ENCODE measurements at places on chromosomes 12 and 14.

- no peak for DNase-seq
Measured at GRCh38 chr12:50542448-50542847, 37.7 kb downstream of the DIP2B start.

- DNase-seq: no peak
Measured at GRCh38 chr12:106917503-106917902, 38.2 kb upstream of the TMEM263 start.

GRCh38 chr12:122235741-122236140 lies 9.9 kb upstream of the DIABLO start:
- no peak for DNase-seq

- DNase-seq: no peak
Measured at GRCh38 chr14:80150301-80150700, 61.0 kb downstream of the DIO2 start.

- DNase-seq: peak; percentile 88
Measured at GRCh38 chr14:75566321-75566720, 12.1 kb upstream of the FLVCR2 start.

DNA sequence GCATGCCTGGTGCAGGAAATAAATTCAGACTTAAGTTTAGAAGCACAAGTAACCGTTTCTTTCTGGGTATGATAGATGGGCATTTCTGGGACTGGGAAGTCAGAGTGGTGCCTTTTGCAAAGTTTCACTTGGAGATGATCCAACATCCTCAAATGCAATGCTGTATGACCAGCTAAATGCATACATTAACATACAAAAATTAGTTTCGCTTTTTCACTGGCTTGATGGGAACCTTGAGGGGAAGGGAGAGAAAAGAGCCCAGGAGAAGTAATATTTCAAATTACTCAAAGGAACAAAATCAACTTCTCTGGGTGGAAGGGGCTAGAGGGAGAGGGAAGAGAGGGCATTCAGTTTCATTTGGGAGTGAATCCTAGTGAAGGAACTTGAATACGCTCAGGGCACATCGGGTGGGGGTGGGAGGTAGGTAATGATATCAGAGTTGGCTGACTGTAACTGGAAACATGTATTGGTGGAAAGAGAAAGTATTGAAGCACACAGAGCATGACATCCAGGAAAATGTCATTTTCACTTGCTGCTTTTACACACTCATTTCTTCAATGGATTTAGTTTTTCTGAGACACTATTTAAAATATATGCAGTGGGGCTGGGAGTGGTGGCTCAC lies 175.5 kb downstream of the PTPRO start:
- no peak for DNase-seq

DNA sequence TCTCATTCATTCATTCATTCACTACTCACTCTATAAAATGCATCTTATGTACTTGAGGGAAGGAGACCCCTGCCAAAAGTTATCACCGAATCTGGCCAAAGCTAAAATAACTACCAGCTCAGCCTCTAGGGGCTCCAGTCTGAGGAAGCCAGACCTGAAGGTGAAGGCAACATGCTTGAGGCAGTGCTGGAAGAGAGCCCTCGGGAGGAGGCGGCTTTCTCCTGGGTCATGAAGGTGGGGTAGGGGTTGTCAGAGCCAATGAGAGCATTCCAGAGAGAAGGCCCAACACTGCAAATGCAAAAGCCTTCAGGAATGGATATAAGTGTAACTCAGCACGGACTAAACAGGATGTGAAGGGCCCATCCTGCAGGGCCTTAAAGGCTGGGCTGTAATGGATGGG lies 62.4 kb downstream of the GSC start:
- no peak for DNase-seq

DNA sequence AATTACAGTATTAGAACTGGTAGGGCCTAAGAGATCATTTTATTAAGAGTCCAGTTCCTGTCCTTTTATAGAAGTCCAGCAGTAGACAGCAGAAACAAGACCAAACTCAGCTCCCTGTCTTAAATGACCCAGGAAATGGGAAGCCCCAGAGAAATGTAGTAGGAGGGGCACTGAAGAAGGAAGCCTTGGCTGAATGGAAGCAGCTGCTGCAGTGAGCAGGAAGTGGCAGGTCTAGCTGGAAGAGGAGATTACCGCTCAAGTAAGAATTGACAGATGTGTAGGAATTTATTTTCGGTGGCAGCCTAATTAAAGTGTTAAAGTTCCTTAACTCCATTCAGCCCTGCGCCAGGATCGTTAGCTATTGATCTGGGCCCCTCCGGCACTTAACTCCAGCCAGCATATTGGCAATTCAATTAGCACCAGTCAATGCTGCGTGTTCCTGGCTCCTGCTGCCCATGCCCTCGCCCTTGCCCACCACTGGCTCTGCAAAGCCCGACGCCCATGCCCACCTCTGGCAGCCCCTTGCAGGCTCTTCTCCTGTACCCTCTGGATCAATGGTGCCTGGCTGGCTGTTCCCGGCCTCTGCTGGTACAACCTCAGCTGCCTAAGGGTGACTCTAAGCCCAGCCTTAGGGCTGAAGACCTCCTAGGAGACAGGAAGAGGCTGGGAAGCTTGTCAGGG lies 21.1 kb downstream of the ZFHX2 start:
- DNase-seq: no peak
